ENCODE measurements at places on chromosomes 2 and 18. TPM values are rescaled to one million over a fixed set of nuclear protein-coding genes. Genes with fewer than 3 reads are reported as not detected.

DNA sequence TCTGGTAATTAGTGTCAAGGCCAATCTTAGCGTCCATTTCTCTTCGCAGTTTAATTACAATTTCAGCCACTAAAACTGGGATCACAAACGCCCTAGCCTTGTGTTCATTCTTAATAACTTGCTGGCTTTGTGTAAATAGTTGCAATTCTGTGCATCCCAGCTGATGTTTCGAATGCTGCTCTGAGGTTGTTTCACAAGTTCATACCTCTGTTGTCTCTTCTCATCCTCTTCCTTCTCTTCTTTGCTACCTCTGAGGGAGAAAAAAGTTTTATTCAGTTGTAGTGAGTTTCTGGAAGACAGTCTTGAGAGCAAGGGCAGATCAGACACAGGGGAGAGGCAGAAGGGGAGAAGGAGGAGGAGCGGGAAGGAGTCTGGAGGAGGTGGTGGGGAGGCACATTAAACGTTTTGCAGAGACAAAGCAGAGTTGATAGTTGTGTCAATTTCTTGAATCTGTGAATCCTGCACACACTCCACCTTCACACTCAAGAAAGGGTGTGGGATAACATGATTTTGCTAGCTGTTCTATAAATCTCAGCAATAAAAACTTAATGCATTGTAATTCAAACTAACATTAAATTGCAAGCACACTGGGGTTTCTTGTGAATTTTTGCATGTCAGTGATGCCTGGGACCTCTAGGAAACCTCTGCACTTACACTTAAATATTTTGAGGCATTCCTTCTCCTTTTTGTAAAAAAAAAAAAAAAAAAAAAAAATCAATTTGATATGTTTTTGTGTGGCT lies 6.8 kb downstream of the MEIS1 start:
- H3K4me3 ChIP-seq: peak overlapping the region; percentile 81
- no peak for DNase-seq
- peaks cover 19% of the 10 kb centered on the region for H3K4me1 ChIP-seq
- peaks cover 41% of the 10 kb centered on the region for H3K36me3 ChIP-seq
- peak overlapping the region; percentile 98 for H3K27ac ChIP-seq

GRCh38 chr2:119760237-119760955 lies 674 bp downstream of the PTPN4 start:
- peak overlapping the region; percentile 69 for H3K4me3 ChIP-seq
- H3K27ac ChIP-seq: peak overlapping the region; percentile 91
- no peak for DNase-seq
- H3K27me3 ChIP-seq: no peaks in the 10 kb centered on the region
- H3K4me1 ChIP-seq: peaks cover 34% of the 10 kb centered on the region

- peak overlapping the region; percentile 89 for H3K4me3 ChIP-seq
- no peaks in the 10 kb centered on the region for H3K27me3 ChIP-seq
- H3K36me3 ChIP-seq: no peaks in the 10 kb centered on the region
- H3K27ac ChIP-seq: peak overlapping the region; percentile 94
Measured at GRCh38 chr2:121650315-121650930, 1.2 kb upstream of the CLASP1 start.

Gene POLR1A
- total RNA-seq: 13.3 TPM

Gene IL1RL1
- total RNA-seq: 10.0 TPM

Gene CASP8
- 4.9 TPM for total RNA-seq

Gene TANC1
- total RNA-seq: 53.0 TPM
